ENCODE measurements at places on chromosomes 5 and 9. TPM values are rescaled to one million over a fixed set of nuclear protein-coding genes. Genes with fewer than 3 reads are reported as not detected.

SPINK13 gene
- total RNA-seq: not detected

CD14 gene
- total RNA-seq: 0.34 TPM

GRCh38 chr9:111436571-111436970, 47.6 kb downstream of the ECPAS start:
- no peak for DNase-seq

DNA sequence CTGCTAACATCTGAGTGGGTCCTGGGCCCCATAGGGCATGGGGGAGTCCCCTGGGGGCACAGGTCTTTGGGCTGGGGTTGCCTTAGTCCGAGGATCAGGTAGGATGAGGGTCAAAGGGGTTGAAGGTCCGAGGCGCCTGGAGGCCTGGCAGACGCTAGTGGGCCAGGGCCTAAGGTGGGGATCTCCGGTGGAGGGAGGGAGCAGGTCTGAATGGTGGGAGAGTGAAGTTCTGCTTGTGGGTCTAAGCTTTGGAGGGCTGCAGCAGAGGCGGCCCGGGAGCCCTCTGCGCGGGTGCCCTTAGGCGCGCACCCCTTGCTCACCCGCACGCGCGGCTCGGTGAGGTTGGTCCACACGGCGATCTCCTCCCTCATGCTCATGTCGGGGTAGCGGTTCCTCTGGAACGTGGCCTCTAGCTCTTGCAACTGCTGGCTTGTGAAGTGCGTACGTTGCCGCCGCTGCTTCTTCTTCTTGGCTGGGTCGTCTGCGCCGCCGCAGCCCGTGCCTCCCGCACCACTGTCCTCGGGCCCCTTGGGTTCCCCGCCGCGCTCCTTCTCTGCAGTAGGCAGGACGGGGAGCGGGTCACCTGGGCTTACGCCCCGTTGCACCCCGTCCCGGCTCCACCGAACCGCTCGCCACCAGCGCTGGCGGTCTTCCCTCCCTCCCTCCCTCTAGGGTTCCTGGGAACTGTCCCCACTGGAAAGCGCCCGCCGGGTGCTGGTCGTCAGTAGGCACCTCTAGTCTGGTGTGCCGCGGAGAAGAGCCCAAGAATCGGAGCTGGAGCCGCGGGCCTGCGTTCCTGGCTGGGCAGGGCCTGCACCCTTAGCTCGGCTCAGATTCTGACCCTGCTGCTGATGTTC, 2.8 kb downstream of the PITX1 start:
- DNase-seq: no peak

- peak; percentile 50 for DNase-seq
Measured at GRCh38 chr9:125141251-125141650, 2.1 kb downstream of the SCAI start.
